ENCODE measurements at places on chromosomes 7 and 10.

GRCh38 chr10:18681971-18682411 is 22.8 kb downstream of the ARL5B start:
- no peak for DNase-seq

DNA sequence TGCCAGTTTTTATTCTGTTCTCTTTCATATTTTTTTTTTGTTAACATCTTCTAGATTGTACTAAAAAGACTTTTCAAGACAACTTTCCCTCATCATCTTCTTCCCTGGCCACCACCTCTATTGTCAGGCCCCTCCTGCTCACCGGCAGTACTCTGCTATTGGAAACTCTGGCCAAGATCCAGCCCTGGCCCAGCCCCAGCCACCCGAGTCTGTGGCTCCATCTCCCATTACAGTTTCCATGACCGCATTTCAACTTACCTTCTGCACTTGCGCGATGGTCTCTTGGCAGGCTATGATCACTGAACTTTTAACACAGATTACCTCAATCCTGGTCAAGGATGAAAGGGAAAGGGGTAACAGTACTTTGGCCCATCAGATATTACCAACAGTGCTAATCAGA is 137.7 kb upstream of the POM121L12 start:
- DNase-seq = no peak

DNA sequence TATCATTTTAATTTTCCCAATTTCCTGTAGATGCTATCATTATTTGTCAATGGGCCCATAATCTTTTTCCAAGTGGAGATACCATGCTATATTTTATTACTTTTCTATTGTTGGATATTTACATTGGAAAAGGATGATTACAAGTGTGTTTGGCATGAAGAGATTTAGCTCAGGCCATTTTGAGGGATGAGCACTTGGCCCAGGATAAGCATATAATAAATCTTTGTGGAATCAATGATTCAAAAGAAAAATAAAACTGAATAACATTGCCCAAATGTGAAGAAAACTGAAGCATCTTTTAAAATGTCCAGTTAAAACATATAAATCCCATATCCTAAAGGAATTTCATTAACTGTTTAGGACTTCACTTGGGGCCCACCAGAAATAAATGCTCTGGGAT is 260.9 kb upstream of the BMPER start:
- DNase-seq = no peak

GRCh38 chr7:70704831-70705346 is 427.1 kb upstream of the GALNT17 start:
- DNase-seq = no peak

- DNase-seq = no peak
These were observed 34.5 kb downstream of the PPIF start for GRCh38 chr10:79381804-79382221.

GRCh38 chr10:18684416-18684815 is 25.2 kb downstream of the ARL5B start:
- DNase-seq = no peak

GRCh38 chr10:54800741-54801421 is at the start of gene PCDH15:
TSS of gene PCDH15 (minus strand) at chr10:54801231. CDS start at chr10:54664262, 136,969 bp downstream.
- DNase-seq = peak; percentile 34

GRCh38 chr10:51770709-51771108 is 71.3 kb upstream of the CSTF2T start:
- DNase-seq = no peak

GRCh38 chr7:36682102-36682501 is 42.2 kb downstream of the AOAH start:
- DNase-seq = no peak

- no peak for DNase-seq
These were observed 15.7 kb downstream of the TMEM72 start for GRCh38 chr10:44926751-44927351.

- no peak for DNase-seq
These were observed 5.5 kb upstream of the LIPN start for GRCh38 chr10:88754287-88754686.

GRCh38 chr7:84697506-84697905 is 489.4 kb downstream of the SEMA3D start:
- no peak for DNase-seq

GRCh38 chr7:101902680-101903514 is 85.5 kb downstream of the CUX1 start:
- no peak for DNase-seq

GRCh38 chr10:51270936-51271530 is 196.7 kb downstream of the PRKG1 start:
- DNase-seq = no peak

DNA sequence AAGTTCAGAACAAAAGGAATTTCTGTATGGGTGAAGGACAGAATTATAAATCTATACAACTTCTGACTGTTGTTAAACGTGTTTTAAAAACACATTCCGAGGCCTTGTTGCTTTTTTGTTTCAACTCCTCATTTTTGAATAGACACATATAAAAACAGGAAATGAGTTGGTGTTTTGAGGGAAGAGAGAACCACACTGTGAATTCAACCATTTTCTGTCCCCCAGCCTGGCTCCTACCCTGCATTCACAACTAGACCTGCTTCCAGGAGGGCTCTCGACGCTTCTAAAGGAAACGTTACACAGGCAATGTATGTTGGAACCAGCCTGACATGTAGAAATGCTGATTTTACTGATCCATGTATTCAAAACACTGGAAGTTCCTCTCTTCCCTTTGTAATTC is 76.5 kb downstream of the OR13A1 start:
- no peak for DNase-seq

DNA sequence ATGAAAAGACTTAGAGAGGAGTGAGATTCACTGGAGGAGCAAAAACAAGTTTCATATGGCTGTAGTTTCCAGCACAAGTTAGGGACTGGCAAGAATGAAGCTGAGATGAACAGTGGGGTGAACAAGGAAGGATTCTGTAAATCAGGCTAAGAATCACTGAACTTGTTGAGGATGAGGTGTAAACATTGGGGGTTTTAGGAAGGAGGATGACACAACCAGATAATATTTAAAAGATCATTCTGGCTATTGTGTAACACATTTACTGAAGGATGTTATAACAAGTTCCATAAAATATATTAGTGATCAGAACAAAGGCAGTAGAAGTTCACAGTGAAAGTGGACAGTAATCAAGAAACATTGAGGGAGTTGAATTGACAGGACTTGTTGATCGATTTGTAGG is 68.9 kb downstream of the CD36 start:
- DNase-seq = no peak

GRCh38 chr7:54757711-54758110 is 1.3 kb downstream of the SEC61G start:
- DNase-seq = no peak

DNA sequence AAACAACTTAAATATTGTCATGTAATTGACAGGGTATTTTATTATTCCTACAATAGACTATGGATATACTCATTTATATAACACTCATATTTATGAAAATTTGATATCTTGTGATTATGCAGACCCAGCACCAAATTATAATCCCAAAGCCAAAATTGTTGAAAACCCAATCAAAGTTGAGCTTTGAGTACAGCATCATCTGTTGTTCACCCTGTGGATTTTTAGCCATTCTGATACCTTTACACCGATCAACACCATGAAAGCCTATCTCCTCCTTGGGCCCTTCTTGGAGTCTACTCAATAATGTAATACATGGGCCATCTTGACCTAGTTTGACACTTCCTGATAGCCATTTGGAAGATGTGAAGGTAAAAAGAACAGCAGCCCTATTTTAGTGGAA is 49.5 kb downstream of the AASS start:
- DNase-seq = no peak

- no peak for DNase-seq
These were observed 32.1 kb upstream of the PAX2 start for GRCh38 chr10:100713049-100713858.

DNA sequence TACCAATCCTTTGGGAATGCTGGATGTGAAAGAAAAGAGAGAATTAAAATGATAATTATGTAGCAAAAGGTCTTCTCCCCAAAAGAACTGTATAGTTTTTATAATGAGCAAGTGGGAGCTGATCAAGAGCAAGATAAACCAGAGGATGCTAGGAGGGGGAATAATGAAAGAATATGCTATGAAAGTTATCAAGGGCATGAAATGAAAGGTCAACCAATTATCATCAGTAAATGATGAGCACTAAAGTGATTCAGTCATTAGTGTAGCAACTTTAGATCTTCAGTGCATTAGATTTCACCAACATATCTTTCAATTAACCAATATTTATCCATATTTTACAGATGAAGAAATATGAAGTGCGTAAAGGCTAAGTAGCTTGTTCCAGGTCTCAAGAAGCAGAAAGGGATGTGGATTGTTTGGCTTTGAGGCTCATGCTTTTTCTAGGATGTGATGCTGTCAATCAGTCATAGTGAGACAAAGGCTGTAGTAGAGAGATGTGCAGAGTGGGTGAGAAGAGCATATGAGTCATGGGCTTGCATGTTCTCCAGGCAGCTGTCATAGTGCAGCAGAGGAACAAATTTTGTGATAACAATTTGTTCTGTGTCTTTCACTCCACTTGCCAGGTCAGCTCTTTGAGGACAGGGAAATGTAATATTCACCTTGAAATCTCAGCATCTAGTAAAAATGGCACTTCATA is 5.7 kb upstream of the OR2F2 start:
- no peak for DNase-seq

DNA sequence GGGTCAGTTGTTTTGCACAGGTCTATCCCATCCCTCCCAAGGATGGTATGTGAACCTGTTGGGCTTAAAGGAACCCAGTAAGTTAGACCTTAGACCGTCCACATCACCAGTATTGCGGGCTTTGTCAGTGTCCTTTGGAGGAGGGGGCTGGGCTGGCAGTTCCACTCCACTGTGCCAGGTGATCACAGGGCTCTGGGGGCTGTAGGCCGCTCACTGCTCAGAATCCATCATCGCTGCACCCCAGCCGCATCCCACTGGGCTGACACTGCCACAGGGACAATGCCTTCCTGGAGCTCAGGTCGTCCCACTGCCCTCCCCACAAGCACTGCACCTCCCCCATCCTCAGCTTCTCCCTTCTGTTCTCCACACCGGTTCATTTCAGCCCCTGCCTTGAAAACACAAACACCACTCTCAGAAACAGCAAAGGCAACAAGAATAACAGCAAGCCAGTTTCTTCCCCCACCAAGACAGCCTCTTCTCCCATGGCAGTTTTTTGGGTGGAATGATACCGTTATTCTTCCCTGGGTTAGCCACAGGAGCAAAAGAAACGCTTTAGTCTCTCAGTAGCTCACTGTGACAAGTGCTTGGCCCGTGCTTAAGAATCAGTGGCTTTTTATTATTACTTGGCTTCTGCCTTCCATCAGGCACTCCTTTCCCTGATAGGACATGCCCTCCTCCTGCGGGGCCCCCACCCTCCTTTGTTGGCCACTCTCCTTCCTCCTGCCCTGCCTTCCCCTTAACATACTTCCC is 111.2 kb downstream of the GRK5 start:
- no peak for DNase-seq

DNA sequence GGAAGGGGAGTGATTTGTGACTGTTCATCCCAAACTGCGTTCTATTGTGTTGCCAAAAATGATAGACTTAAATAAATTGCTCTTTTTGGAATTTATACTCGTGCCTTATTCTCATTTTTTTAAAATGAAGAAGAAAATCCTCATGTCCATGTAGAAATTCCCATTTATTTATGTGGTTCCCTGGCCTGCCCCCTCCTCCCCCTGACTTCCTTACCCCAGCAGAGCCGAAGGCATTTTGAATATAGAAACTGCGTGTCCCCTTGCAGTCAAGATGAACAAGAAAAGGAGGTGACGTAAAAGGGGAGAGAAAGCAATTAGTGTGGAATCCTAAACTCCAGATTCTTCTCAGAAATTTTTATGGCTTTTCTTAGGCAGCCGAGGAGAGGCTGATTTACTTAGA is 126.1 kb downstream of the FAM204A start:
- no peak for DNase-seq

GRCh38 chr10:35495521-35496119 is 109.5 kb upstream of the GJD4 start:
- no peak for DNase-seq

GRCh38 chr7:154577141-154577873 is 425.6 kb downstream of the PAXIP1 start:
- no peak for DNase-seq

DNA sequence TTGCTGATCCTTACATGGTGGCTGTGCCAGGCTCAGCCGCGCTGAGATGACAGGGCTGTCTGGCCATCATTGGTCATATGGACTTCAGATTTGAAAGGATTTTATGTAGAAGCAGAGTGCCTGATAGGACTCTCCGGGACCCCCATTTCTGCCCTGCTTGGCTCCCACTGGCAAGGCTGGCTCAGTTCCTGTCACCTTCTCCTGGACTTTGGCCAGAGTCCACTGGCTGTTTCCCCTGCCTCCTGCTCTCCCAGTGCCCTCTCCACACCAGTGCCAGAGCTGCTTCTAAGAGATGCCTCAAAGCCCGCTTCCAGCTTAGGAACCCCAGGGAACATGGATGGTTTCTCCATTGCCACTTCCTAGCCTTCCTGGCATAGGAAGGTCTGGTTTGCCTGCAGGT is 5.1 kb upstream of the SH2D4B start:
- no peak for DNase-seq

DNA sequence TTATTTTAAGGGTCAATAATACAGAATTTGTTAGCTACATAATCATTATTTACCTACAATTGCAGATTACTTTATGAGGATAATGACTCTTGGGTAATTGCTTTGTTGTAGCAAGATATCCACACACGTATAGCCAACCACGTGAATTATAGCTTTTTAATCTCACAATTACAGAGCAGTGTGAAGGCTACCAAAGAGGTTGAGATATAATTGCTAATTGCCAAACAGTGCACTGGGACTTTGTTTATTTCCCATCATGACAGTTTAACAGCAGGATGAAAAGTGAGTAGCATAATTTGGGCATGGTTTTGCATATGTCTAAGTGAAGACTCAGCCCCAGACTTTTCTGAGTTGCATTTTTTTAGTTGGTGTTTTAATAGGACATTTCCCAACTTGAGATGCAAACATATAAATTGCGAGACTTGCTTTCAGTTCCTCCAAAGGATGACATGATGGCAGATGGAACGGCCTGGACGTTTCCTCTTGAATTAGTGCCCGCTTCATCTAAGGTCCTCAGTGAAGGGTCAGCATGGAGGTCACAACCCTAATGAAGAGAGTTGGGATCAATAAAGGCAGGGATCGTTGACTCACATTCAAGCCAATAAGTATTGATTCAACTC is 180.7 kb upstream of the GPR26 start:
- no peak for DNase-seq

DNA sequence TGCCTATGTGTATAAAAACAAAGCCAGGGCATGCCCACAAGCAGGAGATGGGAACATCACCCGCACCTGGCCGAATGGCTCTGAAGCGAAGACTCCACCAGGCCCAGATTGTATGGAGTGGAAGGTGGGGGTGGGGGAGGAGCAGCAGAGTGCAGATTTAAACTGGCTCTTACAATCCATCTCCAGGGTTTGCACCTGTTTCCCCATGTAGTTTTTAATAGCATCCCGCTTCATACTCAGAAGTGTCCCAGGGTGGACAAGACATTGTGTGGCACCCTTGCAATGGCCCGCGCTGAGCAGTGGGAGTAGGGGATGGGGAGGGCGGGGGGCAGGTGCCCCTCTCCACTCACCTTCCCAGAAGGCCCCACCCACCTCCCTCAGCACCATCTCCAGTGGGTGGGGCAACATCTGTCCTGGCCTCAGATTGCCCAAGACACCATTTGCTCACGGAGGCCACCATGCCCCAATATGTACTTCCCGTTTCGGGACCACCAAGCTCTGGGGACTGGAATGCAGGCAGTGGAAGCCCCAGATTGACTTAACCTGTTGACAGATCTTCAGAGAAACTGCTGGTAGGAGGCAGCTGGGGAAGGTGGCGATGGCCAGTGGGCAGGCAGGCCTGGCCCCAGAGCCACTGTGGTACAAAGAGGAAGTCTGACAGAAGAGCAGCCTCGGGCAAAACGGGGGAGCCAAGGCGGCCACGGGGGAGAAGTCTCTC is 23.0 kb downstream of the VSIR start:
- no peak for DNase-seq
